ENCODE measurements at places on chromosomes 6 and 20.

DNA sequence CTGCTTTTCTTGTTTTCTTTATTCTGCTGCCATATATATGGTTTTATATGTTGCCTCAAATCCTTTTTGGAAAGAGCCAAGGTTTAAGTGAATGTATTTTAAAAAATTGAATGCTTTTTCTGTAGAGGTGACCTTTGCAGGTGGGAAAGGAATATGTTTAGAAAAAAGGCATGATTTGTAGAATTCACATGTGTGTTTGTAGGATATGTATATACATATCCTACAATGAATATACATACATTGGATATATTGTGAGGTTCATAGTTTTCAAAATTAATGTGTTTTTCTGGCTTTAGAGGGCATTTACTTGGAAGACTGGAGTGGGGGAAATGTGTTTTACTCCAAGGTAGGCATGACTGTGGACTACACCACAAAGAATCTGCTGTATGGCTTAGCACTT lies 4.0 kb upstream of the EYA2 start:
- DNase-seq: no peak

GRCh38 chr20:63692436-63693082 lies 3.9 kb upstream of the TNFRSF6B start:
- no peak for DNase-seq

DNA sequence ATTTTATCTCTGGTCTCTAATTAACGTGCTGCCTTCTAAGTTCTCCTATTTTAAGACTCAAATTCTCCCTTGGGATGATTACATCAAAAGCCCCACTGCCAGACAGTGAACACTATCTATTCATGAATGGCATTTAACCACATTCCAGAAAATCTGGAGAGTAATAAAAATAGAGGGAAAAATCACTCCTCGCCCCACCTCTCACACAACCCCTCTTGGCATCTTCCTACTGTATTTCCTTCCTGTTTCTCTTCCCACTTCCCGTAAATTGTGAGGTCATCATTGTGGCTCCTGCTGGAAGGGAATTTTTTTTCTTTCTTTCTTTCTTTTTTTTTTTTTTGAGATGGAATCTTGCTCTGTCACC lies 31.5 kb downstream of the RAB44 start:
- no peak for DNase-seq

GRCh38 chr20:19099596-19100545 lies 112.6 kb upstream of the SLC24A3 start:
- no peak for DNase-seq

- DNase-seq: no peak
Observed at GRCh38 chr6:53411451-53411850, 62.7 kb upstream of the ELOVL5 start.

DNA sequence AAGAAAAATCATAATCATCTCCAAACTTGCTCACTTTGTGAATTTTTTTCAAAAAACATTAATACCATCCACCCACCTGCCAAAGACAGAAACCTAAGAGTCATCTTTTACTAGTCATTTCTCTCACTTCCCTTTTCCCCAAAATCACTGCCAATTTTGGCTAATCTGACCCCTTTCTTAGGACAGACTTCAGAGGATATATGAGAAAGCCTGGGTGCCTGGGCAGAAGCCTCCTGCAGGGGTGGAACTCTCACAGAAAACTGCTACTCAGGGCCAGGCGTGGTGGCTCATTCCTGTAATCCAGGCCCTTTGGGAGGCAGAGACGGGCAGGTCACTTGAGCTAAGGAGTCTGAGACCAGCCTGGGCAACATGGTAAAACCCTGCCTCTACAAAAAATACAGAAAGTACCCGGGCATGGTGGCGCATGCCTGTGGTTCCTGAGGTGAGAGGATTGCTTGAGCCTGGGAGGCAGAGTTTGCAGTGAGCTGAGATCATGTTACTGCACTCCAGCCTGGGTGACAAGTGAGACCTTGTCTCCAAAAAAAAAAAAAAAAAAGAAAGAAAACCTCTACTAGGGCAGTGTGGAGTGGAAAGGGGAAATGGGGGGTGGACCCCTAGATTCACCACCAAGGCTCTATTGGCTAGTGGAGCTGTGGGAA lies 3.8 kb downstream of the DEK start:
- DNase-seq: no peak

DNA sequence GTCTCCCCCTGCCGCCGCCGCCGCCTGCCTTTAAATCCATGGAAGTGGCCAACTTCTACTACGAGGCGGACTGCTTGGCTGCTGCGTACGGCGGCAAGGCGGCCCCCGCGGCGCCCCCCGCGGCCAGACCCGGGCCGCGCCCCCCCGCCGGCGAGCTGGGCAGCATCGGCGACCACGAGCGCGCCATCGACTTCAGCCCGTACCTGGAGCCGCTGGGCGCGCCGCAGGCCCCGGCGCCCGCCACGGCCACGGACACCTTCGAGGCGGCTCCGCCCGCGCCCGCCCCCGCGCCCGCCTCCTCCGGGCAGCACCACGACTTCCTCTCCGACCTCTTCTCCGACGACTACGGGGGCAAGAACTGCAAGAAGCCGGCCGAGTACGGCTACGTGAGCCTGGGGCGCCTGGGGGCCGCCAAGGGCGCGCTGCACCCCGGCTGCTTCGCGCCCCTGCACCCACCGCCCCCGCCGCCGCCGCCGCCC lies 474 bp downstream of the CEBPB start:
- DNase-seq: no peak

GRCh38 chr6:161064915-161065314 lies 73.3 kb downstream of the MAP3K4 start:
- no peak for DNase-seq

DNA sequence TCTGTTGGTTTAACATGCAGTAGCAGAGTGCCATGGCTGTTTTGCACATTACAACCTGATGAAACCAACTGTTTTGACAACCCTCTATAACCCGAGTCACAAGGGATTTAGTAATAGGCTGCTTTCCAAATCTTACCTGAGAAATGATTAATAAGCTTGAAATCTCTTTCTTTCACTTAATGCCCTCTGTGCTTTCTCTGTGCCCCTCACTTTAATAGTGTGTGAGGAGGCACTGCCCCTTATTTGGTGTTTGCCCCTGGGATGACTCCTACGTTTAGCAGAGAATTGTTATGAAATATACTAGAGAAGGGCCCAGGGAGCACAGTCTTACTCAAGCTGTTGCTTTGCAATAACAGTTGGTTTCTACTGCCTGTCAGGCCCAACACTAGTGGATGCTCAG lies 31.0 kb upstream of the PTCHD4 start:
- DNase-seq: no peak

All from stimulated activated CD4-positive, alpha-beta T cell treated with anti-CD3 and anti-CD28 coated beads, TNF-alpha, amount 100 ng/mL, for 48 hours (primary cell).